ENCODE measurements at places on chromosomes 5 and 9.

DNA sequence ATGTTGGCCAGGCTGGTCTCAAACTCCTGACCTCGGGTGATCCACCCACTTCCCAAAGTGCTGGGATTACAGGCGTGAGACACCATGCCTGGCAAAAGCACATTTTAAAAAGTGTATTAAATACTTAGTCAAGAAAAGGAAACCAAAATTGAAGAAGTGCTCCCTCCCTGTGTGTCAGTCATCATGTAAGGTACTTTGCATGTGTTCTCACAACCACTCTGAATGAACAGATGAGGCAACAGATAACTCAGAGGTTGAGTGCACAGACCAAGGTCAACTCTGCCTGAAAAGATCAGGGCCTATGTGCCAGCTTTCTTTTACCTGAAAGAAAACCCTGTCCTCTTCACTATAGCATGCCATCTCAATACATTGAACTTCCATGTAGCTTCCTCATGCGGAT is 289.7 kb downstream of the MRPS30 start:
- DNase-seq = no peak

DNA sequence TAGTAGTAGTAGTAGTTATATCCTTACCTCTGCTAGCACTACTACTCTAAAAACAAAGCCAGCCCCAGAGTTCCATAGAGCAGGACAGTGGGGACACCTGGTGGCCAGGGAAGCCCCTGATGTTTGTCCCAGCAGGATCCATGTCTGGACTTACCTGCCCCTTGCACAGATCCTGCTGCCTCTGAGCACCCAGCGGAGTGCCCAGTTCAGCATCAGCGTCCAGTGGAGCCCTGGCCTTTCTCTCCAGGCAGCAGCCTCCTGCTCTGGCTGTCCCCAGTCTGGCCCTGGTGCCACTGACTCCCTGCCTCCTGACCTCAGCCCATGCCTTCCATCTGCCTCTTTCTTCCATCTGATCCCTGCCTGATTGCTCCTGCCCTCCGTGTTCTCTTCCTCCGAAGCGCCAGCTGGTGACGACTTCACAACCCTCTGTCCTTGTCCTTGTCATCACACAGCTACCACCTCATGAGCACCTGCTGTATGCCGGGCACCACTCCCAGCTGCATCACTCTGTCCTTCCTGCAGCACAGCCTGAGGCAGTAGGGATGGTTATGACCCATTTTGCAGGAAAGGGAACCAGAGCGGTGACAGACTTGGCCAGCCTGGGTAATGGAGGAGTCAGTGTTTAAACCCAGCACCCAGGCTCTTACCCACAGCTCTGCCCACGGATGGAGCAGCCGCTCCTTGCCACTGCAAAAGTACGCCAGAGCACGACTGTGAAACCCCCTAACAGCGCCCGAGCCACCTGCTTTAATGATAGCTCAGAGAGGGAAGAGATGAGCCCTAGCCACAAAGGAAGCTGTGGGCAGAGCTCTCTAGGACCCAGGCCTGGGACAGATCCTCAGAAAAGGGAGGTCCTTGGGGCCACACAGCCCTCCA is 11.5 kb downstream of the SARDH start:
- DNase-seq = peak; percentile 41

GRCh38 chr5:95471487-95471886 is 80.3 kb downstream of the FAM81B start:
- DNase-seq = no peak

DNA sequence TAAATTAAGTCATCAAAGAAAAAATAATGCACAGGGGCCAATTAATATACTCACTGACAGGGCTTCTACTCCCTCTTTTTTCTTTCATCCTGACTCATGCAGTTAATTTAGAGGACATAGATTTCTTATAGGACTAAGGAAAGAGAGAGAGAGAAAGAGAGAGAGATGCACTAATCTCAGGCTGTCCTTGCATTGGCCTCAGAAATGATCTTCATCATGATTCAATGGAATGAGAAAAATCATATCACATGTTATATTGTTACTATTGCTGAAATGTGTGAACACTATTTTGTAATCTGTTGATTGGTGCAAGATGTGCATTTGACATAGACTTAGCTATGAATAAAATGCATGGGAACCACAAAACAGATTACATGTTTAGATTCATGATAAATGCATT is 608.3 kb upstream of the NUDT12 start:
- DNase-seq = no peak

DNA sequence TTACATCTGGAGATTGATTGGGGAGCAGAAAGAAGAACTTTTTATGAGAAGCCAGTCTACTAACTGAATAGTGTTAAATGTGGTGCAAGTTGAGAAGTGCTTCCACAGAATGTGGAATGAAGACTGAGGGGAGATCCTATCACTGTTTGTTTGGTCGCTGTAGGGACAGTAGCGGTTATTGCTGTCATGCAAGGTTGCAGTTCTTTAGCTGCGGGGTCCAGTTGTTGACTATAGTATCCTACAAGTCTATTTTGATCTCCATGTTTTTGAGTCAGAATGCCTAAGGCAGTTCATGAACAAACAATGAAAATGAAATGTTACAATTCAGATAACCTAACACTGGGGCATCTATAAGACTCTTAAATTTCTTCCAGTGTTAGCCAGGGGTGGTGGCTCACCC is 45.3 kb upstream of the PDZD2 start:
- no peak for DNase-seq

GRCh38 chr5:58041884-58042283 is 418.0 kb downstream of the PLK2 start:
- no peak for DNase-seq

GRCh38 chr5:65721050-65721719 is 724 bp downstream of the SGTB start:
- DNase-seq = peak; percentile 29

GRCh38 chr5:55402199-55402598 is 94.4 kb downstream of the MTREX start:
- DNase-seq = no peak

DNA sequence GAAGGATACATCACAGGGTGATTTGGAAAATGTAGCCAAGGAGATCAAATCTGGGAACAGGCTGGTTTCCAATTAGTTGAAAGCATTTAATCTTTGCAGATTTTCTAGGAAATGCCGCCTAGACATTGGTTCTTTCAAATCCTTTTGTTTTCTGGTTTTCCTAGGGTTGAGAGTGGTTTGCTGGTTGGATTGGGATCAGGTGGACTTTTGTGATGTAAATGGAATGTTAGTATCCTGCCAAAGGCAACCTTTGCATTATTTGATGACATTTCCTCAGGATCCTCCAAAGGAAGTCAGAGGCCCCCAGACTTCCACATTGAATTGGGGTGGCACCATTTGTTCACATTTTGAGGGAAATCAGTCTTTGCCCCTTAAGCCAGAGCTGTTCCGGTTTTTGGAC is 245.5 kb upstream of the RPS23 start:
- no peak for DNase-seq

DNA sequence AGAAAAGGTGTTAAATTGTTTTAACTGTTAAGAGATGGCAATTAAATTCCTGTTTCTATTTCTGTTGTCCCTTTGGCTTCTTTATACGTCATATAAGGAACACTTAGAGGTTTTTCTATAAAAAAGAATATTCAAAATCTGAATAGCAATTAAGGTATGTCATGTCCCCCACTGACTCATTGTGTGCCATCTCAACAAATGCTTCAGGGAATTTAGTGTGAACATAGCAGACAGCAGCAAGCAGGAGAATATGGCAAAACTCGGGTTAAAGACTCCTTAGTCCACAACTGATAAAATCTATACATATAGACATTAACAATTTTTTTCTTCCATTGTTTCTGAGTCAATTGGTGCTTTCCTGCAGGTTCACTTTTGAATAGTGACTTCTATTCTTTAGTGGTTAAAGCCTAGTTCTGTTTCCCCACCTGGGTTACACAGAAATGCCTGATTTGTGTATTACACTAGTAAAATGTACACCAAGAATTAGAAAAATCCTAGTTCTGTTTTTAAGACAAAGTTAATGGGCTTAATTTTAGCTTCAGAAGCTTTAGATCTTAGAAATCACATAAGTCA is 17.9 kb upstream of the RPS23 start:
- no peak for DNase-seq

GRCh38 chr9:21477466-21477865 is 4.6 kb downstream of the IFNE start:
- DNase-seq = no peak

DNA sequence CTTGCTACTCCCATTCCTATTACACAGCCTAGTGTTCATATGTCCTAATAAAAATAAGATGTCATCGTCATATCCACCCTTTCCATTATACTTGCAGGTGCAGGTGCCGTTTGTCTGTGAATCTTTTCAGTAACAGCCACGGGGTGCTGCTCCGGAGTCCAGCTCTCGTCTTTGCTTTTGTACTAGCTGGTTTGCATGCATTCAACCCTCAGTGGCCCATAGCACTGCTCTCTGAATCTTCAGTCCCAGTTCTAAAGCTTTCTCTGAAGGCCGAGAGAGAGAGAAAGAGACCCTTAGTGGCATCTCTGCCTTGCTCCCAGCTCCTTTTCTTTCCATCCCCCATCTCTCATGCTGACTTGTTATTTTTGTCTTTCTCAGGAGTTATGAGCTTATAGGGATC is 468.5 kb downstream of the TMEM232 start:
- no peak for DNase-seq

DNA sequence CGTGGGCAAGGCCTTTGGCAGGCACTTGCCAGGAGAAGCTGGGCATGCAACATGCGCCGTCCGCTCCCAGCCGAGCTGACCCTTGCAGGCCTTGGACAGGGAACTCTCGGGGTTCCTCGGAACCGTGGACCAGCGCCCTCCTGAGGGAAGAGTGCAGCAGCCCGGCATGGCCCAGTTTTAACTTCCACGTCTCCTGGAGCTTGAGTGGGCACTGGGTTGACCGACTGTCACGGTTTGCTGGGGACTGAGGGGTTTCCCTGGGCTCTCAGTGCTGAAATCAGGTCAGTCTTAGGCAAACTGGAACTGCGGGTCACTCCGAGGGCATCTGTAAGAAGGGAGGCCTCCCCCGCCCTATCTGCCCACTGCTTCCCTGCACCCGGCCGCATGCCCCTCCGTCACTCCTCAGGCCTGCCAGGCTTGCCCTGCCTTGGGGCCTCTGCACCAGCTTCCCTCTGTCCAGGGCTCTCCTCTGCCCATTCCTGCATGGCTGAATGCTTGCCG is 87.0 kb upstream of the PHYKPL start:
- DNase-seq = no peak

- DNase-seq = no peak
Measured at GRCh38 chr5:180072556-180072955, 997 bp upstream of the RNF130 start.

DNA sequence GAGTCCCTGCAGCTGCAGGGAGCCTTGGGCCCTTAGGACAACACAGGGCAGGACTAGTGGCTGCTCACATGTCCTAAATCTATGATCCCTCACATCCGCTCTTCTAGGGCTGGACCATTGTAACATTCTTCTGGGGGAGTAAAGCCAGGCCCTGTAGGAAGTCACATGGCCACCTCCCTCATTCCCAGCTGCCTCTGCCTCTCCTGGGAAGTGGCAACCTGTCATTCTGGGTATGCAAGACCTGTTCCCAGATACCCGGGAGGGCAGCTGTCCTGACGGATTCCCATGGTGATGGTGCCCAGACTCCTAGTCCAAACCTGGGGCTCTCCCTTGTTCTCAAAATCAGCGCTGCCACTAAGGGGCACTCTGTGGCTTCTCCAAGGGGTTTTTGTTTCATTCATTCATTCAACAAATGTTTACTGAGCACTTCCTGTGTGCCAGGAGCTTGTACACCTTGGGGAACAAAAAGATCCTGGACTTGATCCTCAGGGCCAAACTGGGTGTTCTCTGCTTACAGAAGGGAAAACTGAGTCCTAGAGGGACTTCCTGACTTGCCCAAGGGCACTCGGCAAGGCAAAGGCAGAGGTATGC is 85.6 kb downstream of the PSD2 start:
- no peak for DNase-seq

DNA sequence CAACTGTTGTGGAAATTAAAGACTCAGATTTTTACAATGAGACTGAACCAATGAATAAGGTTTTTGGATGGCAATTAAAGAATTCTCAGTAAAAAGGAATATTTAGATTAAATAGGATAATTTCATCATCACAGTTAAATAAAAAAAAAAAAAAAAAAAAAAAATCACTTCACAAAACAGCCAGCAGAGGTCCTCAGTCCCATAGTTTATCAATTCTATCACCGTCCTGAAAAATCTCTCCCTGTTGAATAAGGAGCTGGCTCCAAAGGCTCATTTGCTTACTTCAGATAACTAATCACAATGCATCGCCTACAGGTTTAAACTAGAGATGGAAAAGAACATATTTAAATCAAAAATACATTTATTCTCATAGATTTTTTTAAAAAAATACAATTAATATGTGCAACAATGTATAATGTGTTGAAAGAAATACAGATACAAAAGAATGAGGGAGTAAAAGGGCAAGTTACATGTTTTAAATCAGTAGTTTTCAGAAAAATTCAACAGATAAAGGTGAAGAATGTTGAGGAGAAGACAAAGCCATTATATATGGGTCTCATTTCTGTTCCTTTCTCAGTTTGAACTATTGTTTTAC is 175.8 kb upstream of the CHD1 start:
- DNase-seq = no peak

DNA sequence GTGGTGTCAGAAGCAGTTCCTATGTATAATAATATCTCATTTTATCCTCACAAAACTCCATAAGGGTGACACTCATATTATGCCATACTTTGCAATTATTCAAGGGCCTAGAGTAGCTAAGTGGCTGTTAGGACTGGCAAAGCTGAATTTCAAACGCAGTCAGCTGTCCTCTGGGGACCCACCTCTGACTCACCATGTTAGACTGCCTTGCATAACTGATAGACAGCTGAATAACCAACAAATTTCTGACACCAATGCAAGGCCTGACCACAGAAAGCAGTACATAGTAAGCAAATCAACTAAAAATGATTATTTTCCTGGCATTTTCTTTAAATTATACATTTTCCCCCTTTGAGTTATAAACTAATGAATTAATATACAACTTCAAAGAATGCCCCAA is 251.6 kb upstream of the PTGER4 start:
- peak; percentile 27 for DNase-seq

DNA sequence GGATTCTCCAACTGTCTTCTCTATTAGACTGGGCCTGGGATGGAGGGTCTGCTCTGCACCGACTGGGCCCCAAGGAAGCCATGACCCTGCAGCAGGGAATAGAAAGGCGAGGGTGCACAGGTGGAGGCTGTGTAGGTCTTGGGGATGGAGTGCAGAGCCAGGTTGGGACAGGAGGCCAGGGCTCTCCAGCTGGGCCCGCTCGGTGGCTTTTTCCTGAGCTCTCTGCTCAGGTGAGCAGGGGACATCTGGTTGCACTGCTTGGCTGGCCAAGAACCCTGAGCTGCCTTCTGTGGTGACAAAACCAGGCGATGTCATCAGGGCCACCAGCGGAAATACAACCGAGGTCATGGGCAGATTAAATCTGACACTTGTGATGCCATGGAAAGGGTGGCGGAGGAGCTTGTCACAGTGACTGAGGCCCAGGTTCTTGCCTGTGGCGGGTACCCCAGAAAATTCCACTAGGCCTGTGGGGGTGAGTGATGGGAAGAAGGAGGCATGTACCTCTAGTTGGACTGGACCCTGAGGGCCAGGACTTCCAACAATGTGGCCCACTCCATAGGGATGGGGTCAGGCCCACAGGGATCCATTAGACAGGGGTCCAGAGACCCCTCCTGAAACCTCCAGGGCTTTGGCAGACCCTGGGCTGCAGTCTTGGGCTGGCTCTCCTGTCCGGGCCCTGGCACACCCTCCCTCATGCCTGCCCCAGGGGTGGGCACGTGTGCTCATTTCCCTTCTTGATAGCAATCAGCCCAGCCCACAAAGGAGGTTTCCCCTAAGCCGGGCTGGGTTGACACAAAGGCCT is 4.4 kb upstream of the IL3 start:
- no peak for DNase-seq

GRCh38 chr9:120336021-120336752 is 243.8 kb downstream of the CDK5RAP2 start:
- no peak for DNase-seq

GRCh38 chr9:136307215-136307750 is 3.4 kb upstream of the CCDC187 start:
- no peak for DNase-seq

All from T1000 (cell line).